ENCODE measurements at places on chromosomes 11 and 22.

DNA sequence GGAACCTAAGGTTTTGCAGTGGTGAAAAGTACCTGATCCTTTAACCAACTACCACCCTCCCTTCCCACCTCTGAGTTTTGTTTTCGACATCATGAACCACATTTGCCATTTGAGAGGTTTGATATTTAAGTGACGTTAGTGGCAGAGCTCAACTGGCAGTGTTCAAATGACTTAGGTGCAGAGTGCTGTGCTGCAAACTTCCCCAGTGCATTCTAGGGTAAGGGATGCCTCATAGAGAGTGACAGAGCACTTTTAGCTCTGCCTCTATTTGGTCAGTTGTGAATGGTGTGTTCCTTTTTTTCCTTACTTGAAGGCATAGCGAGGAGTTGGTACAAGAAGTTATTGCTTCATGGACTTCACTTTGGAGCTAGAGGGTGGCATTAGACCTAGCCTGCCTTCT lies 9.4 kb downstream of the BMAL1 start:
- DNase-seq, result no peak

DNA sequence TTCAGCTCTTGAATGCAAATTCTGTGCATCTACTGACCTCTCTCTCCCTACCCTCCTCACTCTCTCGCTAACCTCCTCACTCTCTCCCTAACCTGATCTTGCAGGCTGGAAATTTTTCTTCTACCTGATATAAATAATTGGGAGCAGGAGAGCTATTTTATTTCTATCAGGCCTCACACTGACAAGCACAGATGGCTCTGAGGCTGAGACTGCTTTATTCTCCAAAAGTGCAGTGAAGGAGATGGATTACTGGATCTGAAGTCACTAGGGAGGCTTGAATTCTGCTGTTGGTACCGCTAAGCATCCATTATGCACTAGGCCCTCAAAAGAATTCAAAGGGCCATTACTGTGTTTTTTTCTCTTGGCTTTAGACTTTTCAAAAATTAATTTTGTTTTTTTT lies 19.4 kb upstream of the LDHA start:
- no peak for DNase-seq

DNA sequence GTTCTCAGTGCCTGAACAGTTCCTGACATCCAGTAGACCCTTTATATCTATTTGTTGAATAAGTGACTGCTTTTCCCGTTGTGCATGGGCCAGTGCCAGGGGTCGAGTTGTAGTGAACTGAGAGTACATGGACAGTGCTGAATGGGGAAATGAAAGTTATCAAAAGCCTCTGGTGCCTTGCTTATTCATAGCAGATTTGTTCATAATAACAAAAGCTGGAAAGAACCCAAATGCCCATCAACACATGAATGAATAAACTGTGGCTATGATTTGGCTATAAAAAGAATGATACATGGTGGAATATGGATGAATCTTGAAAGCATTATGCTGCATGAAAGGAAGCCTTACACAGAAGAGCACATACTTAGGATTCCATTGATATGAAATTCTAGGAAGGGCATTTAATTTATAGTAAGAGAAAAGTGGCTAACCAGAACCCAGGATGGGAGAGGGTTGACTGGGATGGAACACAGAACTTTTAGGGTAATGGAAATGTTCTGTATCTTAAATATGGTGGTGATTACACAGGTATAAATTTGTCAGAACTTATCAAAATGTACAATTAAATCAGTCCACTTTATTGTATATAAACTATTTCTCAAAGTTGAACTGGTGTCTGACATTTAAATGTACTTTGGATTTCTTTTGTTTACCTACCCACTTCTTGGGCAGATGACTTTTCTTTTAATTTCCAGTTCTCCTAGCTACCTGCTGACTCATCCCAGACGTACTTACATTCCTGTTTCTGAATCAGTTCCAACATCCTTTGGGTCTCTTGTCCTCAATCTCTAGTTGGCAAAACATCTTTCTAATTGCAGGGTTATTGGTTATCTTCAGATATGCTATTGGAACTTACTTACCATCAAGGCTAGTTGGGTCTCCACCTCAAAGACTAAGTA lies 42.8 kb downstream of the PACS1 start:
- DNase-seq, result no peak

GRCh38 chr22:24758164-24758799 lies 16.2 kb downstream of the PIWIL3 start:
- DNase-seq, result no peak

DNA sequence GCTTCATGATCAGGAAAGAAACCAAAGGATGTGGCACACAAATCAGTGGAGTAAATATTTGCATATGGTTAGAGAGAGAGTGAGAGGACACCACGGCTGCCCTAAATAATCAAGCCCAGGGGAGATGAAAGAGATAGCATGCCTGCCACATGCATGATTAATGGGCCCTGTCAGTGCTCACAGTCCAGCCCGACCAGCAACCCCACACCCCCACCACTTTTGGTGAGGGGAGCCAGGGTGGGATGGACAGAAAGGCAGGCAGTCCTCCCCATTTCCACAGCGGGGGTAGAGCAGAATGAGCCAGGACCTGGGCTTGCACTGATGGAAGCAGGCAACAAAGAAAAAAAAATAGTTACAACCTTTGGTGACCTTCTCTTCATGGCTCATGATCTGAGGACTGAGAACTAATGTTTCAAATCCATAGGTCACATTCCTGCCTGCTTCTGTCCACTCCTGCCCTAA lies 545.0 kb downstream of the ETS1 start:
- no peak for DNase-seq

GRCh38 chr11:11899401-11899800 lies 57.6 kb downstream of the USP47 start:
- DNase-seq, result no peak

DNA sequence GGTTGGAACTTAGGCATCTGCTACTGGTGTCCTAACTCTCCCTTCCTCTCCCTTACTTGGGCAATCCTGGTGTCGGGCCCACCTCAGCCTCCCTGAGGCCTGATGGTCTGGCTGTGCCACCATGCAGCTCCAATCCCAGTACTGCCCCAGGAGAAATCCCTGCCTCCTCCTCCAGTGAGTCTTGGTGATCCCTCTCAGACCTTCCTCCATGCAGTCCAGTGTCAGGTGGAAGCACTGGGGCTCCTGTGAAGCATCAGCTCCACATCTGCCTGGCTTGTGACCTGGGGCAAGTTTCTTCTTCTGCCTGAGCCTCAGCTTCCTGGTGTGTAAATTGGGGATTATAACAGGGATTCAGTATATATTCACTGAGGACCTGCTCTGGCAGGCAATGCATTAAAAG lies 1.8 kb upstream of the PELI3 start:
- DNase-seq, result no peak

DNA sequence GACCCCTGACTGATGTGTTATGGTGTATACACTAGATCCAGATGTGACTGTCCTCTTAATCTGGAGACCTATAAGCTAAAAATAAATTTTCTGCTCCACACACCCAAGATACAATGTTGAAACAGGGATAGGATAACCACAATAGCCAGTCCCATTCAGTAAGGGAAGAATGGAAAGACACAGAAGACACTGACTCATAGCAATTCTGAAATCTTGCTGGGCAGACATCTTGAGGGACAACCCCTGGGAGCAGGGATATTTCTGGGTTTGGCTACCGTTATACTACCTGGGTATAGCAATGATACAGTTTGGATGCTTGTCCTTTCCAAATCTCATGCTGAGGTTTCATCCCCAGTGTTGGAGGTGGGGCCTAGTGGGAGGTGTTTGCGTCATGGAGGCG lies 93.9 kb downstream of the BUD13 start:
- no peak for DNase-seq

DNA sequence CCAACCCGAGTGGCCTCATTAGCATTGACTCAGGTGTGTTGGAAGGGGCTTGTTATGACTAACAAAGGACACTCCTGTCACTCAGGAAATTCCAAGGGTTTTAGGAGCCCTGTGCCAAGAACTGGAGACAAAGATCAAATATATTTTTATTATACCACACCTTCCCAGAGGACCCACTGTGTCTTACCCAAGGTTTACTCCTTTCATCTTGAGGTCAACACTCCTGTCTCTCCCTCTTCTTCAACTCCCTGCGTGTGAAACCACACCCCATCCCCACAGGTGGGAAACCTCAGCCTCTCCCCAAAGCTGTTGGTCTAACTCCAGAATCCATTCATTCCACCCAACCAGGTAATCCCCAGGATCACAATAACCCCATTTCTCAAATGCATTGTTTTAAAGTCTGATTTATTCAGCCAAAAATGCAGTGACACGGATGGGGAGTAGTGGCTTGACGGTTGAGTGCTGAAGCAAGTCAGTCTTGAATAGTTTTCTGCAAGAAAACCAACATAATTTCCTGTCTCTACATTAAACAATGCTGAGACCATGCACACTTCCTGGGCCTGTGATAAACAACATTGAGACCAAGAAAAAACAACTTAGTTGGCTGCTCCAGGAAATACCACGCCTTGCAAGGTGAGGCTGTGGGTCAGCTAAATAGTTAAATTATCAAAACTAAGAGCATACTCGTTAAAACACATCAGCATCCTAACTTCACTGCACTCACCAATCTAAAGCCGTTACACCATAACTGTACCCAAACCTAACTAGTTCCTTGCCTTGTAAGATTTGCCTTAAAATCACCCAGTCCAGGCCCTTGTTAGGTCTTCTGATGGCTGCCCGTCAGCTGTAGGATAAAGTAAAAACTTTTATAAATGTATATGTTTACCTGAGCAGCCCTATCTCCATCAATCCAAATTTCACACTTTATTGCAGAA lies 38.5 kb upstream of the SPON1 start:
- no peak for DNase-seq

DNA sequence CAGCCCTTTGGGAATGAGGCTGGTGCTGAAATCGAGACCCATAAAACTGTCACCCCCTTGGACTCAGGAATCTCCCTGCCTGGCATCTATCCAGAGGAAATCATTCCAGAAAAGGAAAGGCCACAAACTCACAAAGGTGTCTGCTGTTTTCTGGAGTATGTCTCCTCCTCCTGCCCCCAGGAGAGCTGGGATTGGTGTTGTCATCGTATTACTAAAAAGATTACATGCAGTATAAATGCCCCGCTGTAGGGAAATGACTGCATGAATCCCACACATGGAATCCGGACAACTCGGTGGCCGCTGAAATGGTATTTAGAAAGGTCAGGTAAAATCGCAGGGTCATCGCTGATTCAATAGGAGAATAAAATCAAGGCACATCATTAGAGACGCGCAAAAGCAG lies 18.9 kb upstream of the RFPL3 start:
- DNase-seq, result no peak

- DNase-seq, result no peak
Observed at GRCh38 chr11:94315664-94316063, 11.3 kb downstream of the IZUMO1R start.

GRCh38 chr11:60978546-60979380 lies 7.3 kb downstream of the CD6 start:
- no peak for DNase-seq

DNA sequence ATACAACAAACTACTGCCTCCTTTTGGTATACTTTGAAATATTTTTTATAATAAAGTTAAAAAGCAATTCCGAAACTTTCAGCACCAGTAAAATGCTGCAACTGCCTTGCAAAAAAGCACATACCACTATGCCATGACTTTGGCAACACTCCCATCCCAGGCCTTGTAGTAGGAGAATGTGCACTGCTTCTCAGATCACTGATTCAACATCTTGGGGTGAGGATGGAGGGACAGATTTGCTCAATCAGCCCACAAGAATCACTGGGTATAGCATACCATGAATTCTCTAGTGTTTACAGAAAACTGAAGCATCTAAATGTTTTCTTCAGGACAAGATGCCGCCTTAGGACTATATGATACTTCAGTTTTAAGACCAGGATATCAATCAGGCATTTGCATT lies 14.9 kb downstream of the EIF4ENIF1 start:
- no peak for DNase-seq

- DNase-seq, result no peak
Observed at GRCh38 chr11:97525273-97525672, 1135.5 kb downstream of the JRKL start.

DNA sequence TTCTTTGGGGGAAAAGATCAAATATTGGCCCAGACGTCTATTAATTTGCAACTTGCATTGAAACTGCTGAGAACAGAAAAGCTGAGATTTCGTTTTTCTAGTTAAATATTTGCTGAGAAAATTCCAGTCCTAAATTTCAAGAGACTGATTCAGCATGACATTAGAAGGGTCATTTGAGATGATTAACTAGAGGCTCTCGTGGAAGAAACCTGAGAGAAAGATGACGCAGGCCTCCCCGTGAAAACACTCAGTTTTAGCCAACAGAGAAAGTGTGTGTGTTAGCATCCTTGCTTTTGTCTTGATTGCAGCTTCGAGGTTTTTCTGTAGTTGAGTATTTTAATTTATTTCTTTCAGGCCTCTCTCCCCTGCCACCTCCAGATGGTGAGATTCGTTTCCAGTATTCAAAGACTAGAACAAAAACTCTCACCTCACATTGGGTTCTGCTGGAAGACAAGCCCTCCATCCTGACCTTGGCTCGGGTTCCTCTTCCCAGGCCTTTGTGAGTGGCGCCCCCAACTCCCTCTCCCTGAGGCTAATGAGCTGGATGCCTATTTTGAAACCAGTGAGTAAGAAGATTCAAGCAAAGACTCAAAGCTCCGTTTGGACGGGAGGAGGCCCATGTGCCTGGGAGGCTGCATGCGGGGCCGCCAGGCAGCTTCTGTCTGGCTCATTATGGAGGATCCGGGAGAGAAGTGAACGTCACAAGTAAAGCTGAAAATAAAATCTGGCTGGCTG lies 52.4 kb downstream of the CELSR1 start:
- DNase-seq, result no peak

- DNase-seq, result no peak
Observed at GRCh38 chr11:20719821-20720220, 50.4 kb downstream of the NELL1 start.

GRCh38 chr11:118813551-118813950 lies 22.6 kb upstream of the DDX6 start:
- no peak for DNase-seq

- no peak for DNase-seq
Observed at GRCh38 chr11:60905047-60905446, 1.3 kb downstream of the PRPF19 start.

DNA sequence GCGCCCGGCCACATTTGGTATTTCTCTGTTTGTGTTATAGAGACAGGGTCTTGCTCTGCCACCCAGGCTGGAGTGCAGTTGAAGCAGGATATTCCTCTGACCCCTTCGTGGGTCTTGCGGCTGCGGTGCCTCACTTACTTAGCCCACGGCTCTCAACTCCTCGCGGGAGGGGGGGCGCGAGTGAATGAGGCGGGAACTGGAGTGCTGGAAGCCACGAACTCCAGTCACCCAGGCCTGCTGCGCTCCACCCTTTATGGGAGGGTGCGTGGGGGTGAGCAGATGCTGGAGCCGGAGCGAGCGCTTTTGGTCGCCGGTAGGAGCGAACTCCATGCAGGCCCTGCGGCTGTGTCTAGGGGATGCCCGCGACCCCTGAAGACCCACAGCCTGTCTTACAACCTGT lies 1.8 kb downstream of the C11orf54 start:
- no peak for DNase-seq
